ENCODE measurements at places on chromosomes 7 and 10.

GRCh38 chr10:46197050-46197449, 89.7 kb upstream of the ANTXRL start:
- no peak for DNase-seq

GRCh38 chr7:24920451-24921361, 59.3 kb downstream of the OSBPL3 start:
- DNase-seq = no peak

DNA sequence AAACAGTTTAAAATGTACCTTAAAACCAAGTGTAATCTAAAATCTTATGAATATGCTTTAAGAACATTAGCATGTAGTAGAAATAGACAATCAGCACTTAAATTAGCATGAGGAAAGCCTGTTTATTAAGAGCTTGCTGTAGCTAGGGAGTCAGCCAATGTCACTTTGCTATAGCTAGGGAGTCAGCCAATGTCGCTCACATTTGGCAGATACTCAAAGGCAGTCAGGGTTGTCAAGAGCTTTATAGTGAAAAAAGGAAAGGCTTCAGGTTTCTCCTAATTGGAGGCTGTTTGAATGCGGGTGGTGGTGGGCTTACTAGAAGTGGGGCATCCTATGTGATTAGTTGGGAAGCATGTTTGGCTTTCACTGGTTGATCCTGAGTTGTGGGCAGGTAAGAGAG, 226.2 kb upstream of the DGKB start:
- no peak for DNase-seq

DNA sequence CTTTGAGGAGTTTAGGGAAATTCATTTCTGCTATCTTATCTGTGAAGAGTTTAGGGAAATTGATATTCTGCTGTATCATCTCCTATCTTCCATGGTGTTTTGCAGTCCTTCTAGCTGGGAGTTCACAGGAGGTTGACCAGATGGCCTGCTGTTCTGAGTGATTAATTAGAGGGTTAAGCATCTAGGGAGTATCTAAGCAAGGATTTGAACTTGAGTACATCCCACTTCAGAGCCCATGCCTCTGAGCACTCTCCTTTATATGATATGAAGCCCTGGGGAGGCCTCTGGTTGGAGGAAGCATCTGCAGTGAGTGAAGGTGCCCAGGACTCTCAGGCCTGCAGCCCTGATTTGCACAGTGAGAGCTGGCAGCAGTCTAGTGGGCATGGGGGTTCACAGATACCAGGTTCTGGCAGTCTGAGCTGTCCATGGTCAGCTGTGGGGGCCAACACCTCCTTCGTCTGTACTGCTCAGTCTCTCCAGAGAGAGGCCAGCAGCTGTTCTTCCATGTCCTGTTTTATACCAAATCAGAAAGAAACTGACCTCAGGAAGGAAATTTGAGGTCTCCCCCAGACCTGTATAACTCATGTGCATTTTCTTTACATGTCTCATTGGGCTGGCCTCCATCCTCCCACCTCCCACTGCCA, 156.9 kb downstream of the PLCE1 start:
- DNase-seq = no peak

DNA sequence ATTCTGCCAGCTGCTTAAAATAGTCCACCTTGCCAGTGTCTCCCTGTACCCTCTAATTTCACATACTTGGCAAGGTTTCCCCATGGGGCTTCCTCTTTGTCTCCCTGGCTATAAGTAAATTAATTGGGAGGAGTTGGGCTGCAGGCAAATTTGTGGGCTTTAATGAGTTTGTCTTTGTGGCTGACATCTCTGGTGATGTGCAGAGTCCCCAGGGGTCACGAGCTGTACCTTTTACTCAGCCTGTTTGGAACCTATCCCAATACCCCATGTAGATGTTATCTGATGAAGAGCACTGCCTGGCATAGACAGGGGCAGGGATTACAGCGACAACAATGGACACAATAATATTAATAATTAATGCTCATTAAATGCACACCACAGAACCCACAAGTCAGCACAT, 132.5 kb downstream of the SLIT1 start:
- DNase-seq = no peak

- no peak for DNase-seq
Observed at GRCh38 chr10:4687397-4687796, 138.6 kb upstream of the AKR1E2 start.

- no peak for DNase-seq
Observed at GRCh38 chr10:132957131-132957530, 14.8 kb upstream of the CFAP46 start.

DNA sequence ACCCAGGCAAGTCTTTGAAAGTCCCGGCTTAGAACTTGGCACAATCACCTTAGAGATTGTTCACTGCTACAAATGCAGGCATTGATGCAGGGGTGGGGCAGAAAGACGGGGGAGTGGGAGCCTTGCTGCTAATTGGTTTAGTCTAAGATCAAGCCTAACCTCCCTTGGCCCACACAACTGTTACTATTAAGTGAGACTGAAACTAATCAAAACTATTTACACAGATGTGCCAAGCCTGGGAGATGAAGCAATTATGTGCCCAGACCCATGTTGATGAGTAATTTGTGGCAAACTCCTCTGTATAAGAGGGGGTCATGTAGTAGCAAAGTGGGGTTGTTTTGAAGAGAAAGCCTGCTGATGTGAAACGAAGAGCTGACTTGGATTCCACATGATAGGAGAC, 178.2 kb upstream of the ITGB1 start:
- DNase-seq = no peak

- DNase-seq = peak; percentile 54
Observed at GRCh38 chr7:155066417-155066950, 3.6 kb upstream of the HTR5A start.

DNA sequence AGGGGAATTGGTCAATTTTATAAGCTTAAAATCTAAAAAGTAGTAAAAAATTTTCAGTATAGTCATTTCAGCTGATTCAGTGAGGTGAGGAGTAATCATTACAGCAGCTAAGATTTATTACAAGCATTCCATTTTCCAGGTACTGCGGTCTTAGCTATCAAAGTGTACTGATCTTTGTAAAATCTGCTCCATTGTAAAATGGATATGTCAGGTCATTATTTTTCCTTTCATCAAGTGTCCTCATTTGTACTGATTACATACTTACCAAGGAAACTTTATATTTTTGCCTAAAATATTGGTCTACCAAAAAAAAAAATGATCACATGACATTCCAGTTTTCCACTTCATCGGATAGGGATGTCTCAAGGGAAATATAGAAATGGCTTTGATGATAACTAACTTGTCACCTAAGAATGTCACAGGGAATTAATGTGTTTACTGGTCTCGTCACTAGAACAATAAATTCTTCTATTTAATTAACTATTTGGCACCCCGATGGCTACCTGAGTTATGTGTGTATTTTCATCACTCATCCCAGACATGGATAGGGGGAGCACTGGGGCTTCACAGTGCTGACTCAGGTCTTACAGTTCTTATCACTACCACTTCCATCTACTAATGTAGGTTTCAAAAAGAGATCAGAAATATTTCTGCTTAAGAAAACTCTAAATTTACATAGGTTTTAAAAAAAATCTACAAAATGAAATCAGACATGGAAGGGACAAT, 948.4 kb downstream of the PCDH15 start:
- no peak for DNase-seq

DNA sequence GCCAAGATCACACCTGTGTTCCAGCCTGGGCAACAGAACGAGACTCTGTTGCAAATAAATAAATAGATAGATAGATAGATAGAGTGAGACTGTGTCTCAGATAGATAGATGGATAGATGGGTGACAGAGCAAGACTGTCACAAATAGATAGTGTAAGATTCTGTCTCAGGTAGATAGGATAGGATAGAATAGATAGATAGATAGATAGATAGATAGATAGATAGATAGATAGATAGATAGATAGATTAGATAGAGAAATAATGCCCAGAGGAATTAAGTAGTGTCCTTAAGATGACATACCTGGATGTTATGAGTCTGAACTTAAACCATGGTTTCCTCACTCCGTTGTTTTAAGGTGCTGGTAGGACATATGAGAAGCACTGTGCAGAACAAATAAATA, 8.0 kb downstream of the PLEKHA8 start:
- no peak for DNase-seq

- no peak for DNase-seq
Observed at GRCh38 chr7:99844328-99844727, 16.5 kb downstream of the CYP3A43 start.

DNA sequence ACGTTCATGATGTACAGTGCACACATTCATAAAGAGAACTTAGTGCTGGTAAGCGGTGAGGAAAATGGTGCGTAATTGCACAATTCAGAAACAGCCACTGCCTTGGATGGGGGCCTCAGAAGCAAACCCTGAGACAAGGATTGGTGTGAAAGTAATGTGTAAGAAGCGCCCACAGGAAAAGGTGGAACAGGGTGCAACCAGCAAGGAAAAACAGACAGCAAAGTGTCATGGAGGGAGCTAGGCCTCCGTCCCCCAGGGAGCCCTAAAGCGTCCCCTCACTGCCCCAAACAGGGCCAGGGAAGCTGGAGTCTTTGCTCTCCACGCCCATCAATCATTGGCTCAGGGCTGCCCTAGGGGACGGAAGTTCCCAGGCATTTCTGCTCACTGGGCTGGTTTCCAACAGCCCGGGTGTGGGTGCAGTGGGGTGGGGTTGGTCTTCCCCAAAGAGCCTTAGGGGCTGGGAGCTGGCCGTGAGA, 9.6 kb upstream of the C10orf105 start:
- no peak for DNase-seq

GRCh38 chr10:44924261-44925040, 13.3 kb downstream of the TMEM72 start:
- no peak for DNase-seq

DNA sequence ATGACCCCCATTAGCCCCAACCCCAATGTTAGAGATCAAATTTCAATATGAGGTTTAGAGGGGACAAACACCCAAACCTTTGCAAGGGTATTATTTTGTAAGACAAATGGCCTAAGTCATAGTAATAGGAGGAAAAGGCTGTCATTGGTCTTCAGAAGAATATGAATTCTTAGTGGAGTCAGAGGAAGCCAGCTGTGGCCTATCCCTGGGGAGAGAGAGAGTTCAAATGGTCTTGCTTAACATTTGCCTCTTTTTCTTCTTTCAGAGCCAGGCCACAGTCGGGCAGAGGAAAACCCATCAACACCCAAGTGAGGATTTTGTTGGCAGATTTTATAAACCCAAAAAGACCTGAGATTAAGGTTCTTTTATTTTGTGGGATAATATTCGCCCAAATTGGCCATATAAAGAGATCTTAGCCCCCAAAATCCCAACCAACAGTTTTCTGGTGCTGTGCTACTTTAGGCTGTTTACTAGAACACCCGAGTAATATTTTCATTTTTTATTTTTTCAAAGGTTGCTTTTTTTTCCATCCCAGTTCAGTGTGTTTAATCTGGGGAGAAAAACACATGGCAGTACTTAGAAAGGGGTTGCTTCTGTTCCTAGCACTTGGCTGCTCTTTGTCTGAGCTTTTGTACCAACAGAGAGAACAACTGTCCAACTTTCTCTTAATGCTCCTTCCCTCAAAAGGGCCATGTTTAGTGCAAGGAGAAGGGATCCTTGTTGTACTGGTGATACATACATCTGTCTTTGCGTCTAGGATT, 26.8 kb upstream of the ARMC3 start:
- no peak for DNase-seq

DNA sequence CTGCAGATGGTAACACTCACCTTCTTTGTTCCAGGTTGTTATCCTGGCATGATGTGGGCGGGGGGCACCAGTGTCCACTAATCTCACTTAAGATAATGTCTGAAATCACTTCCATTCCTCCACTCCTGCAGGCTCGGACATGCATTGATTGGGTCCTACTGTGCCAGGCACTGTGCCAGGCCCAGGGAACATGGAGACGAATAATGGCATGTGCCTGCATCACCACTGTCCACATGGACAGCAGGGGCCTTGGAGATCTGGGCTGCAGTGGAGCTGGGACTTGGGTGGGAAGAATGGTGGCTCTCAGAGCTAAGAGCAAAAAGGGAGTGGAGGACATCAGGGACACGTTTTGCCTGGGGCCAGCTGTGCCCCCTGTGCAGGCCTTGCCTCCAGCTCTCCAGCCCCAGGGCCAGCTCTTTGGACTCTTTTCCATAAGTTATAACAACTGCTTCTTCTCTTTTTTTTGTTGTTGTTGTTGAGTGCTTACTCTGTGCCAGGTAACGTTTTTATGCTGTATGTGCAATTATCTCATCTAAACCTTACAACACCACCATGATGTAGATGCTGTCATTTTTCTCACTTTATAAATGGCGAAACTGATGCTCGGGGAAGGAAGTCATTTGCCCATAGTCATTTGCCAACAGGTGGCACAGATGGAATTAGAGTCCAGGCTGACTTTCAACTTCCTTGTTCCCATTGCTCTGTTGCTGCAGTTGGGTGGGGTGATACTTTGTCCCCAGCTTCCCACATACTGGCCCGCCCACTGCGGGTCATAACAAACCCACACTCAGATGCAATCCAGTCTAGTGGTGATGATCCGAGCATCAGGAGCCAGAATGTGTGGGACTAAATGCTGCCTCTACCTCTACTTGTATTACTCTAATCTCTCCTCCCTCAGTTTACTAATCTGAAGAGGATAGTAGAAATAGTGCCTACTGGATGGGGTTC, 19.1 kb downstream of the PLPP4 start:
- DNase-seq = no peak

- peak; percentile 40 for DNase-seq
Observed at GRCh38 chr7:101882005-101882421, 64.6 kb downstream of the CUX1 start.

DNA sequence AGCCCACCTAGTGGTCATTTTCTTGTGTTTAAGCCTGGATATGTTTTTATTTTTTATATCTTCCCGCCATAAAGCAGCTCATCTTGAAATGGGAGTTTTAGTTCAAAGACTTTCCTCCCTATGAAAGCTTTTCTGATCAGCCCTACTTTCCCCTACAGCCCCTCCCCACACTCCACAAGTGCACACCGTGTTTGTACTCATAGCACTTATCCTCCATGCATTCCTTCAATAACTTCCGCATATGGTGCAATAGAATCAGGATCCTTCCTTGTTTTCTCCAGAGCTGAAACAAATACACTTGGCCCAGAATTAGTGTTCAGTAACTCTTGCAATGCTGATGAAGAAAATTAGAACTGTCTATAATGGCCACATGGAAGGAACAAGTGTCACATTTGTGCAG, 235.9 kb downstream of the KCNMA1 start:
- DNase-seq = no peak

DNA sequence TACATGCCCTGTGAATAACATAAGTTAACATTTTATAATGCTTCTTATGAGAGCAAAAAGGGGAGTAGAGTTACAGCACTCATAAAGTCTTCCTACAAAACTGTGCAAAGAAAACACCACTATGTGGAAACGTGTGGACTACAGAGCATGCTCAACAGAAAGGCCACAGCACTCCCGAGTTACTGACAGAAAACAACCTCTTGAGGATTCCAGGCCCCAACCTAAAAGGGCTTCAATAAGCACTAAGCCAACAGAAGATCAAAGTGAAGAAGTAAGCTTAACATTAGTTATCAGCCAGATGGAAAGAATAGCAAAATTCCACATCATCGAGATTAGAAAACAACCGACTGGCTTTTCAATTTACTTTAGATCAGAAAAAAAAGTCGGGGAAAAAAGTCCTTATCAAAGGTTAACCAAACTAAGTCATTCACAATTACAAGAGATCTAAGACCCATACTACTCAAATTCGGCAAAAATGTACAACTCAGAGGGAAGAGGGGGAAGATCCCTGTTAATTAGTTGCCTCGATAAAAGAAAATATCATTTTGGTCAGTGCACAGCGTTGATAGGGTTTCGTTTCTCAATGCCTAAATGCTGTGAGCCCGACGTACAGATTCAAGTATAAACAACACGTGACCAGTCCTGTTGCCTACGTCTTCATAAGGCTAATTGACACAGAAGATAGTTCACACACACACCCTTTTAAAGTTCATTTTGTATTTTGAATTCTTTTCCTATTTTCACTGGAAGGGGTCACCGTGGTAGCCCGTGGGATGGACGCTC, 1.4 kb downstream of the KBTBD2 start:
- peak; percentile 52 for DNase-seq

GRCh38 chr10:22253580-22253882, 35.7 kb upstream of the EBLN1 start:
- no peak for DNase-seq
